ENCODE measurements at places on chromosomes 1 and 21.

DNA sequence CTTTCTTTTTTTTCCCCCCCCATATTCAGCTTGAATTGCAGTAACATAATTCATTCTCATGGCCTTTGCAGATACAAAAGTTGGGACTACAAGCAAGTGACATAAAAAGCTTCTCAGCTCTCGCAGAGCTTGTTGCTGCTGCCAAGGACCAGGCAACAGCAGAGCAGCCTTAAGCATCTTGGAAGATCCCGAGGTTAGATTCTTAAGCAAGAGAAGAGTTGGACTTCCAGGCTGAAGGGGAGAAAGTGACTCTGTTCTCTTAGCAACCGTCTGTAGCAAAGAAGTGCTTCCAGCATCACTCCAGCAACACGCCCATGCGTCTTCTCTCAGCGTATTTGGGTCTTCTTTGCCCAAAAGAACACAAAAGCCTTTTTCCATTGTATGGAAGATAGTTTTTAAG, 20.7 kb downstream of the AGT start:
- no peak for DNase-seq

DNA sequence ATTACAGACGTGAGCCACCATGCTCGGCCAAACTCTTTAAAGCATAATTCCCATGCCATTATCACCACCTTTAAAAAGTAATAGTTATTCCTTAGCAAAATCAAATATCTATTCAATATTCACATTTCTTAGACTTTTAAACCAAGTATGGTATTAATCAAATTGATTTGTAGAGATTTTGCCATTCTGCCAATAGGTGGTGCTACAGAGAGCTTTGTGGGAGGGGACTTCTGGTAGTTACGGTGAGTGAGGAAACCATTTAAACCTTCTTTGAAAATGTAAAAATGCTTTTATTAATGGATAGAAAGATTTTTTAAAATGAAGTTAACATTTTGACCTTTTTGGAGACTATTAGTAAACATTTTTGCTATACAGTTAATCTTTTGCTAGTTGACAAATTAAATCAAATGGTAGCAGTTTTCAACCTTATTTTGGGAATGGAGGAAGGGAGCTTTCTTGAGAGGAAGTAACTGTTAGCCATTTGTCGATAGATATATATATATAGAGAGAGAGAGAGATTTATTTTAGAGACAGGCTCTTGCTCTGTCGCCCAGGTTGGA, 19.3 kb downstream of the IARS2 start:
- peak; percentile 43 for DNase-seq

- peak; percentile 39 for DNase-seq
Measured at GRCh38 chr1:113782406-113782805, 23.1 kb upstream of the PHTF1 start.

GRCh38 chr1:247639381-247639981, 34.1 kb downstream of the OR2G3 start:
- peak; percentile 64 for DNase-seq

DNA sequence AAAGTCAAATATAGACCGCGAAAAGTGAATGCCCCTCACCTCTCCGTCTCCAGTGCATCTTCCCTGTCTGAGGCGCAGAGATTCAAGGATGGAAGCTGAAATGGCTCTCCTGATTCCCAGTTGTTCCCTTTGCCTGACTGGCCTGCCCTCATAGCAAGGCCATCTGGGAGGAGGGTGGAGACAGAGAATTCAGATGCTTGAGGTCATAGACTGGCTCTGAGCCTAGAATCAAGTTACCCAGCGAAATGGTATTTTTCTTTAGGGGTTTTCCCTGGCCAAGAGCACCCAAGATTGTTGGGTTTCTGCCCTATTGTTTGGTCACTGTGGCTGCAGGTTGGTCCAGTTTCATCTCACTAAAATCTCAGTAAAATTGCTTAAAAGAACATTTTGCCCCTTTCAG, 7.2 kb downstream of the METTL13 start:
- no peak for DNase-seq

- DNase-seq, result no peak
Measured at GRCh38 chr1:232608427-232608826, 21.5 kb downstream of the SIPA1L2 start.

DNA sequence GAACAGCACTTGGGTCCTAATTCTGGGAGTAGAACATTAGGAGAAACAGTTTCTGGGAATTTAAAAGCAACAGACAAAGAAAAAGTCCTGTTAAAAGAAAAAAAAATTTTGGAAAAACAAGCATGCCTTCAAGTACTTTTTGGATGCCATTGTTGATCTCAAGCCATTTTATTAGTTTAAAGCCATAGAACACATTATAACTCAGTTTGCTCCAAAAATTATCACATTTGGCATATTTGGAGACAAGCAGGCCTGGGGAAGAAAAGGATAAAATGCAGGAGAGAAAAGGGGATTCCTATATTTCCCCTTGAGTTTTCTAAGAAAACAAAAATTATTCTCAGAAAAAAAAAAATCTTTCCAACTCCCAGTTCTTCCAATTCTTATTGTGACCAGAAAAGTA, 146.8 kb downstream of the TENT5C start:
- DNase-seq, result no peak

DNA sequence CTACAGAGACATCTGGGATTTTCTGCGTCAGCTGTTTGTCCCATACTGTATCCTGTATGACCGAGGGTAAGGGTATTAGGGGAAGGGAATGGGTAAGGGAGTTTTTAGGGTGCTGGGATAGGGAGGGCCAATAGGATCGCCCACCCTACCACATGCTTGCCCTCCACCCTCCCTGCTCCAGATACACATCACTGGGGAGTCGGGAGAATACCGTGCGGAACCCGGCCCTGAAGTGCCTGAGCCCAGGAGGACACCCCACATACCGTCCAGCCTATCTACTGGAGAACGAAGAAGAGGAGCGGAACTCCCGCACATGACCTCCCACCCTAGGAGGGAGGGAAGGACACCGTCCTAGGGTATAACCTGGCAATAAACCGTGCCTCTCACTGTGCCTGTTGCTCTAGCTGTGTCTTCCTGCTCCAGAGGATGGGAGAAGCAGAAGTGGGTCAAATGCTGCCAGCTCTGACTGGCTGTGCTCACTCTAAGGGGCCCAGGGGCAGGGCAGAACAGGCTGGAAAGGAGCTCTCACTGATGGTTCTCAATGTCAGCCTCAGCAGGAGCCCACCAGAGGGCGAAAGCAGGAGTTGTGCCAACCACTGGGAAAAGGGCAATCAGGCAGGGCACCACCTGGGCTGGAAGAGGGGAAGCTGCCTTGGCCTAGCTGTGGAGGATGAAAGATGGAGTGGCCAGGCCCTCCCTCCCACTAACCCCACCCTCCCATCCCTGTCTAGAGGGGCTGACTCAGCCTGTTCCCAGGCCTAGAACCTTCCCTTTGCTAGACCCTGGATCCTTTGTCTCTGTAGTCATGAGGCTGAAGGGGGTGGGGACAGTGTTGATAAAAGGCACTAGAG, 440 bp upstream of the LENEP start:
- DNase-seq, result peak; percentile 58

DNA sequence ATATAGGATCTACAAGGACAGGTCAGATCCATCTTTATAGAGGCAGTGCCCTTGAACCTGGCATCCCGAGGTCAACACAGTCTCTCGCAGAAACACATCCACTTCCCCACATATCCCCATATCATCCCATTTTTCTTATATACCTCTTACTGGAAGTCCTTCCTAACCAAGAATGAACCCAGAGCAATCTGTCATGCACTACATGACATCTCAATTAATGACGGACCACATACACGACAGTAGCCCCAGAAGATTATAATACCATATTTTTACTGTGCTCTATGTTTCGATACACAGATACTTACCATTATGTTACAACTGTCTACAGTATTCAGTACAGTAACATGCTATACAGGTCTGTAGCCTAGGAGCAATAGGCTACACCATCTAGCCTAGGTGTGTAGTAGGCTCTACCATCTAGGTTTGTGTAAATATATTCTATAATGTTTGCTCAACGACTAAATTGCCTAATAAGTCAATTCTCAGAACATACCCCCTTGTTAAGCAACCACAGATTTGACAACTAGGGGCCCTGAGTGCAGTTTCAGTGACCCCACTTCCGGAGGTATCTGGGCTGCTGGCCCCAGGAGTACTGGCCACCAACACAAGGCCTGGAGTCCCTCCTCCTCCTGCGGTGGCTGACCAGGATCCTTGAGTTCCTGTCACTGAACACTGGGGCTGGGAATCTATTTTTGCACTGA, 28.1 kb downstream of the PTPN14 start:
- no peak for DNase-seq

GRCh38 chr21:26130249-26130881, 40.2 kb downstream of the APP start:
- DNase-seq, result no peak

DNA sequence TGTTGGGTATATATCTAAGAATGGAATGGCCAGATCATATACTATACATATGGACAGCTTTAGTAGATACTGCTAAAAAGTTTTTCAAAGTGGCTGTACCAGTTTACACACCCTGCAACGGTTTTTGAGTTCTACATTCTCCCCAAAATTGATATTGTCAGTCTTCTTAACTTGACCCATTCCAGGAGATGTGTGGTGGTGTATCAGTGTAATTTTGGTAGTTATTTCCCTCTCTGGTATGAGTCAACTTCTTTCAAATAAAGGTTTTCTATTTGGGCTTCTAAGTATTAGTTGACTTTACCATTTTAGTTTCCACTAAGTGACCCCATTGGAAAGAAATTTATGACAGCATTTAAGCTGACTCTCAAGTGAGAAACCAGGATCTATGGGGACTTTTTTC, 29.2 kb downstream of the INKA2 start:
- no peak for DNase-seq

DNA sequence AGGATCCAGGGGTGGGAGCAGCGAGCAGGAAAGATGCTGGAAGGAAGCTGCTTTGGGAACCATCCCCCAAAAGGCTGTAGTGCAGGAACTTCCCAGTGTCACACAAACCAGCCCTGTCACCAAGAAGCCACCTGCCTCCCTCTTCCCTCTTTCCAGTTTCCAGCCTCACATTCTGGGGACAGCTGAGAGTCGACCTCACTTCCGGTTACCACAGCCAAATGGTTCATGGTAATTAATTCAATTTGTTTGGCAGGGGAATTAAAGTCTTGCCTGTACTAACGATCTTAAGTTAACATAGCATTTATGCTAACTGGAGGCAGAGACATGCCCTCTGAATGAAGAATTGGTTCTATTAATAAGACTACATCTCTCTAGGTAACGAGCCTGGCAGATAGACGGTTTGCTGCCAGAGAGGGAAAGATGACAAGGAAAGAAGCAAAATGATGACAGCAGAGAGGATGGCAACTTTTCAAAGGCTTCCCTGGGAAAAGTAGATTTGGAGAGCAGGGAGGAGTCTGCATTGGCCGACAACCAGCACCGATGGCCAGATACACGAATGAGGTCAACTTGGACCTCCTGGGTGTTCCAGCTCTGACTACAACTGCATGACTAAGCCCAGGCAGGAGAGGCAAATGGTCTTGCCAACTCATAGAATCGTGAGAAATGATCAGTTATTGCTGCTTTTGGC, 64.1 kb downstream of the TMCO4 start:
- DNase-seq, result no peak

DNA sequence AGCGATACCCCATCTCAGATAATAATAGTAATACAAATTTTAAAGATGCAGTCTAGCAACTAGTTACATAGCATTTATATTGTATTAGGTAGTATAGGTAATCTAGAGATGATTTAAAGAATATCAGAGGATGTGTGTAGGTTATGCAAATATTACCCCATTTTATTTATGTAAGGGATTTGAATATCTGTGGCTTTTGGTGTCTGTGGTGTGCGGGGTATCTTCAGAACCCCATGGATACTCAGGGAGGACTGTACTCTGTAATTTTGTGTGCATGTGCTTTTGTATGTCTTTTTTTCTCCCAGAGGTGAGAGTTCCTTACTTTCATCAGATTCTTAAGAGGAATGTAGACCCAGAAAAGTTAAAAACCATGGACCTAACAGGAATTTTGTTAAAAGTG, 12.8 kb downstream of the RNF2 start:
- DNase-seq, result no peak

GRCh38 chr1:30024411-30025195, 698.8 kb downstream of the MATN1 start:
- DNase-seq, result no peak

GRCh38 chr21:37372951-37373350, 6.4 kb downstream of the DYRK1A start:
- peak; percentile 70 for DNase-seq

DNA sequence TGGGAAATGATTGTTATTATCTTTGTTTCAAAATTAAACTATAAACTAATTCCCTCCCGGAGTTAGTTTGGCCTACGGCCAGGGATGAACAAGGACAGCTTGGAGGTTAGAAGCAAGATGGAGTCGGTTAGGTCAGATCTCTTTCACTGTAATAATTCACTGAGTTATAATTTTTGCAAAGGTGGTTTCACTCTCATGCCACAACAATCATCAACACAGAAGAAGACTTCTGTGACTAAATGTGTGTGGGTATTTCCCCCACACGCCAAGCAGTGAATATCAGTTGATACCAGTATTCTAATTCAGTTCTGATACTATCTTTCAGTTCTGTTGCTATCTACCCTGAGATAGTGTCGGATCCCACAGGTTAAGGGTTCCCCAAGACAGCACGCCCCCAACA, 215.1 kb downstream of the S1PR1 start:
- DNase-seq, result no peak

- no peak for DNase-seq
Measured at GRCh38 chr1:201139756-201140155, 12.8 kb upstream of the ASCL5 start.

DNA sequence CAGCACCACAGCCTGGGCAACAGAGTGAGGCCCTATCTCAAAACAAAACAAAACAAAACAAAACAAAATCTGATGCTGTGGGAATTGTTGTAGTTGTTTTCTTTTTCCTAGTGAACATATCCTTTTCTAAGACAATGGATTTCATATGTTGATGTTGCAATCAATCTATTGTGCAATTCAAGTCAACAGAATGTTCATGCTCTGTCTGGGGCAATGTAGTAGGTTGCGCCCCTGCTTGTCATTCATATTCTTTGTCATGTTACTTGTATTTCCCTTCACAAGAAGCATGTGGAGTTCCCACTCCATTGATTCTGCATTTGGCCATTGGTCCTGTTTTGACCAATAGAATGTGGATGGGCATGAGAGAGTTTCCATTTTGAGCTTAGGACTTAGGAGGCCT, 223.9 kb downstream of the DUSP10 start:
- DNase-seq, result no peak

DNA sequence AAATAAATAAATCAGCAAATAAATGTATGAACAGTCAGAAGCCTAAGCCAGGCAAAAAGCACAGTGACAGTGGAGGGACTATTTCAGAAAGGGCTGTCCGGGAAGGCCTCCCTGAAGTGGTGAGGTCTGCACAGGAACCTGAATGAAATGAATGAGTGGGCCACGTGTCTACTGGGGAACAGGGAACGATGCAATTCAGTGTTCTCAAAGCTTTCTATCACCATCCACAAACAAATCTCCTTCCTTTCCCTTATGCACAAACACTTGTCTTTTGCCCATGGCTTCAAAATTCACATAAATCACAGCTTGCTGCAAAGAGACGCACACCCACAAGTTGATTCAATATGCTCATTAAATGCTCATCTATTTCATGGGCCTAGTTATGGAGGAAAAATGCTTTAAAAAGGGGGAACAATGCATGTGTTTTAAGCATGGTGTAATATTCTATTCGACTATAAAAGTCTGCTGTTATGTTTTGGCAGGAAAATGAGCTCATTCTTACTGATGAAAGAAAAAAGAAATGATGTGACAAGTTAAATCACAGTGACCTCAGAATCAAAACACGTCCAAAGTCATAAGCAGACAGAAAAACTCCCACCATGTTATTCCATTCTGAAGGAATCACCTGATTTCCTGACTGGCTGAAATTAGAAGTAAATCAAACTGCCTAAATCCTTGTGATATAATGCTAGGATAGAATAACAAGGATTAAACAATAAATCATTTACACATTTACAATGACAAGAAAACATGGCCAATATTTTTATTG, 21.6 kb downstream of the URB1 start:
- no peak for DNase-seq

- no peak for DNase-seq
Measured at GRCh38 chr1:94843430-94843829, 23.3 kb downstream of the SLC44A3 start.
